ENCODE measurements at places on chromosomes 3 and 15. TPM values are rescaled to one million over a fixed set of nuclear protein-coding genes. Genes with fewer than 3 reads are reported as not detected.
A peak's percentile ranks its signal among the peaks of the same experiment; 100 is the strongest.

The EHD4 gene
- total RNA-seq: 10.2 TPM

The TP63 gene
- total RNA-seq: 6.0 TPM

The CCDC54 gene
- total RNA-seq: 107 TPM

The THOC7 gene
- 42.9 TPM for total RNA-seq

The COMMD2 gene
- total RNA-seq: 27.7 TPM

The VPS13C gene
- total RNA-seq: 86.1 TPM

The CCDC9B gene
- total RNA-seq: 36.8 TPM

The LTK gene
- 3.7 TPM for total RNA-seq

The AGBL1 gene
- total RNA-seq: 0.37 TPM

The SLC51A gene
- 35.1 TPM for total RNA-seq

The GOLGA6L22 gene
- 5.8 TPM for total RNA-seq

The LRTM1 gene
- not detected for total RNA-seq

The NMNAT3 gene
- 21.1 TPM for total RNA-seq

GRCh38 chr3:187019542-187020072 lies 89.3 kb downstream of the ST6GAL1 start:
- H3K27ac ChIP-seq: no peak overlapping the region
- no peak overlapping the region for H3K4me3 ChIP-seq
- DNase-seq: no peak
- no peaks in the 10 kb centered on the region for H3K36me3 ChIP-seq
- H3K4me1 ChIP-seq: peaks cover 18% of the 10 kb centered on the region

DNA sequence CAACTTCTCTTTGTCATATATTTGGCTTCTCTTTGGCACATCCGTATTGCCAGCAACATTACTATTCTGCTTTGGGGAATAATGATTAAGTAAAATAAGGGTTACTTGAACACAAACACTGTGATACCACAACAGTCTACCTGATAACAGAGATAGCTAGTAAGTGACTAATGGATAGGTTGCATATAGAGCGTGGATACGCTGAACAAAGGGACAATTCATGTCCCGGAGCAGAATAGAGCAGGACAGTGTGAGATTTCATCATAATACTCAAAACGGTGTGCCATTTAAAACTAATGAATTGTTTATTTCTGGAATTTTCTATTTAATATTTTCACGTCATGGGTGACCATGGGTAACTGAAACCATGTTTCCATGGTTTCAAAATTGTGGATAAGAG lies 54.1 kb downstream of the SCN5A start:
- H3K36me3 ChIP-seq: no peaks in the 10 kb centered on the region
- H3K4me3 ChIP-seq: no peak overlapping the region
- no peaks in the 10 kb centered on the region for H3K27me3 ChIP-seq
- H3K4me1 ChIP-seq: no peaks in the 10 kb centered on the region
- no peak for DNase-seq

- no peaks in the 10 kb centered on the region for H3K4me1 ChIP-seq
- H3K36me3 ChIP-seq: no peaks in the 10 kb centered on the region
- H3K4me3 ChIP-seq: no peak overlapping the region
- DNase-seq: no peak
- H3K27me3 ChIP-seq: peaks cover 10% of the 10 kb centered on the region
Observed at GRCh38 chr15:59995568-59996297, 8.4 kb upstream of the FOXB1 start.

GRCh38 chr3:61239871-61240270 lies 11.4 kb downstream of the FHIT start:
- no peaks in the 10 kb centered on the region for H3K27me3 ChIP-seq
- H3K4me1 ChIP-seq: no peaks in the 10 kb centered on the region
- no peak overlapping the region for H3K4me3 ChIP-seq
- no peak for DNase-seq

DNA sequence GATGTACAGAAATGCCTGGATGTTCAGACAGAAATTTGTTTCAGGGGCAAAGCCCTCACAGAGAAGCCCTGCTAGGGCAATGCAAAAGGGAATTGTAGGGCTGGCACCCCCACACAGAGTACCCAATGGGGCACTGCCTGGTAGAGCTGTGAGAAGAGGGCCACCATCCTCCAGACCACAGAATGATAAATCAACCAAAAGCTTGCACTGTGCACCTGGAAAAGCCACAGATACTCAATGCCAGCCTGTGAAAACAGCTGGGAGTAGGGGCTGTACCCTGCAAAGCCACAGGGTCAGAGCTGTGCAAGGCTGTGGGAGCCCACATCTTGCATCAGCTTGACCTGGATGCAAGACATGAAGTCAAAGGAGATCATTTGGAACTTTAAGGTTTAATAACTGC lies 477.9 kb upstream of the NECTIN3 start:
- H3K4me3 ChIP-seq: no peak overlapping the region
- H3K36me3 ChIP-seq: no peaks in the 10 kb centered on the region
- H3K27ac ChIP-seq: no peak overlapping the region
- DNase-seq: no peak

DNA sequence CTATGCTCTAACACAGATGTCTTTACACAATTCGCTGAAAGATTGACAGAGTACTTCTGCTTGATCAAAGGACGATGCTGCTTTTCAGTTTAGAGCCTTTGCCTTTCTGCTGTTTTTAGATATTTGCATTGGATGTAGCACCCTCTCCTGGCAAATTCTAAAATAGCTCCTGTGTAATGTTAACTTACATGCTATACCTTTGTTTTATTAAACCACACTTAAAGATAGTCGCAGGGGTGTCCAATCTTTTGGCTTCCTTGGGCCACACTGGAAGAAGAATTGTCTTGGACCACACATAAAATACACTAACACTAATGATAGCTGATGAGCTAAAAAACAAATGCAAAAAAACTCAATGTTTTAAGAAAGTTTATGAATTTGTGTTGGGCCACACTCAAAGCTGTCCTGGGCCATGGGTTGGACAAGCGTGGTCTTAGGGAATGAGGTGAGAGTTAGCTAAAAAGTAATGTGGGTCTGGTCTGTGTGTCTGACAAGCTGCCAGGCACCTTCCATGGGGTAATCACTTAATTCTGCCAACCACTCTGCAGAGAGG lies 62.9 kb downstream of the ATG7 start:
- H3K27me3 ChIP-seq: no peaks in the 10 kb centered on the region
- H3K4me3 ChIP-seq: no peak overlapping the region
- H3K4me1 ChIP-seq: no peaks in the 10 kb centered on the region
- no peak overlapping the region for H3K27ac ChIP-seq
- DNase-seq: no peak

- no peak overlapping the region for H3K4me3 ChIP-seq
- no peaks in the 10 kb centered on the region for H3K4me1 ChIP-seq
- H3K27me3 ChIP-seq: no peaks in the 10 kb centered on the region
- no peak overlapping the region for H3K27ac ChIP-seq
Observed at GRCh38 chr3:120642368-120642948, 39.6 kb downstream of the HGD start.

- H3K4me1 ChIP-seq: no peaks in the 10 kb centered on the region
- no peak for DNase-seq
- no peak overlapping the region for H3K4me3 ChIP-seq
- H3K27me3 ChIP-seq: no peaks in the 10 kb centered on the region
Observed at GRCh38 chr3:52978109-52978754, 67.6 kb downstream of the SFMBT1 start.

DNA sequence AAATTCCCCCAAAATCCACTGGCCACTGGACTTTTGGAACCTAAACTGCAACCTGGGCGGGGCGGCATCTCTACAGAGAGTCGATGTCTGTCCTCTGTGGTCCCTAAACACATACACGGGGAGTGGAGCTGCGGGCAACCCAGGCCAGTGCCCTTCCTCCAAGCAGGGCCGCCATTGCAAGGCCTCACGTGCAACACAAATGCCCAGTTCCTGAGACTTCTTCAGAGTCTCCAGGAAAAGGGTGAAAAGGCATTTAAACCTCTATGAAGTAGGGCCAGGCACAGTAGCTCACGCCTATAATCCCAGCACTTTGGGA lies 4.9 kb downstream of the MUC4 start:
- H3K27me3 ChIP-seq: no peaks in the 10 kb centered on the region
- DNase-seq: no peak
- no peaks in the 10 kb centered on the region for H3K36me3 ChIP-seq
- H3K27ac ChIP-seq: no peak overlapping the region
- no peak overlapping the region for H3K4me3 ChIP-seq

DNA sequence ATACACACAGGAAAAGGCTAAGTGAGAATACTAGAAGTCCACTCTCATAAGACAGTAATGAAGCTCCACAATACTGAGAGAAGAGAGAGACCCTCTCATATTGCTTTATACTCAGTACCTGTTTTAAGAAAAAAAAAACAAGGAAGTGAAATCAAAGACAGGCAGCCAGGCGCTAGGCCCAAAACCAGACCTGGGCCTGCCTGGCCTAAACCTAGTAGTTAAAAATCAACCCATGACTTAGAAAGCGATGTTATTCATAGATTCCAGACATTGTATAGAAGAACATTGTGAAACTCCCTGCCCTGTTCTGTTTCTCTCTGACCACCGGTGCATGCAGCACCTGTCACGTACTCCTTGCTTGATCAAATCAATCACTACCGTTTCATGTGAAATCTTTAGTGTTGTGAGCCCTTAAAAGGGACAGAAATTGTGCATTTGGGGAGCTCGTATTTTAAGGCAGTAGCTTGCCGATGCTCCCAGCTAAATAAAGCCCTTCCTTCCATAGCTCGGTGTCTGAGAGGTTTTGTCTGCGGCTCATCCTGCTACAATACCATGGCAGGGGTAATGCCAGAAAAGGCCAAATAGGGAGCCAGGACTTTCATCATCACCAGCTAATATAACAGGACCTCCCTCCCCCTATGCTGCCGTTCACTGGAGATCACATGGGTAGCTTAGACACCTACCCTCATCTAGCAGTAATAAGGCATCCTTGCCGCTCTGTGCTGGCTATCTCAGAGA lies 1294.1 kb downstream of the NSUN3 start:
- no peak for DNase-seq
- H3K4me3 ChIP-seq: no peak overlapping the region
- no peaks in the 10 kb centered on the region for H3K27me3 ChIP-seq
- no peak overlapping the region for H3K27ac ChIP-seq

GRCh38 chr3:123660900-123661299 lies 76.0 kb upstream of the HACD2 start:
- H3K4me3 ChIP-seq: no peak overlapping the region
- DNase-seq: peak; percentile 98
- H3K4me1 ChIP-seq: peaks cover 49% of the 10 kb centered on the region
- H3K27me3 ChIP-seq: no peaks in the 10 kb centered on the region

DNA sequence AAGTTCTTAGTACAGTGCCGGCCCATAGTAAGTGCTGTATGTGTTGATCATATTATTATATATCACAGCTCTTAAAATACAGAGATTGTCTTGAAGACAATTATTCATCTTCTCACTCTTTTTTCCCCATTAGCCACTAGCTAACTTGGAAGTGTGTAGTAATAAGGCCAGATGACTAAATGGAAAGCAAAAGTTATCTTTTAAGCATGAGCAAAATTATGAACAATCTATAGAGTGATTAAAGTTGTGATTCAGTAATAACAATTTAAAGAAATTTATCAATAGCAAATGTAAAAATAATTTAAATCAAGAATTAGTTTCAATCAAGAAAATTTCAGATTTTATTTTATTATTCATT lies 630.9 kb upstream of the TBL1XR1 start:
- no peaks in the 10 kb centered on the region for H3K27me3 ChIP-seq
- H3K4me1 ChIP-seq: peaks cover 7% of the 10 kb centered on the region
- H3K36me3 ChIP-seq: no peaks in the 10 kb centered on the region
- H3K27ac ChIP-seq: no peak overlapping the region

GRCh38 chr3:16456784-16457415 lies 56.6 kb downstream of the RFTN1 start:
- H3K27ac ChIP-seq: no peak overlapping the region
- no peaks in the 10 kb centered on the region for H3K27me3 ChIP-seq
- H3K4me3 ChIP-seq: no peak overlapping the region
- no peak for DNase-seq
- no peaks in the 10 kb centered on the region for H3K36me3 ChIP-seq

- H3K4me1 ChIP-seq: peaks cover 54% of the 10 kb centered on the region
- DNase-seq: no peak
- no peaks in the 10 kb centered on the region for H3K36me3 ChIP-seq
- no peaks in the 10 kb centered on the region for H3K27me3 ChIP-seq
Observed at GRCh38 chr3:52532838-52533622, 627 bp downstream of the NT5DC2 start.

GRCh38 chr15:94610069-94610468 lies 378.7 kb downstream of the MCTP2 start:
- no peak overlapping the region for H3K4me3 ChIP-seq
- DNase-seq: no peak

GRCh38 chr3:153319705-153320554 lies 157.9 kb downstream of the RAP2B start:
- peak overlapping the region; percentile 39 for H3K27ac ChIP-seq
- no peak for DNase-seq
- H3K4me1 ChIP-seq: peaks cover 8% of the 10 kb centered on the region
- H3K27me3 ChIP-seq: no peaks in the 10 kb centered on the region

All from testis (tissue), 5 donors.